T-helper 2 cell (primary cell): ENCODE measurements at places on chromosomes 1 and 21.

DNA sequence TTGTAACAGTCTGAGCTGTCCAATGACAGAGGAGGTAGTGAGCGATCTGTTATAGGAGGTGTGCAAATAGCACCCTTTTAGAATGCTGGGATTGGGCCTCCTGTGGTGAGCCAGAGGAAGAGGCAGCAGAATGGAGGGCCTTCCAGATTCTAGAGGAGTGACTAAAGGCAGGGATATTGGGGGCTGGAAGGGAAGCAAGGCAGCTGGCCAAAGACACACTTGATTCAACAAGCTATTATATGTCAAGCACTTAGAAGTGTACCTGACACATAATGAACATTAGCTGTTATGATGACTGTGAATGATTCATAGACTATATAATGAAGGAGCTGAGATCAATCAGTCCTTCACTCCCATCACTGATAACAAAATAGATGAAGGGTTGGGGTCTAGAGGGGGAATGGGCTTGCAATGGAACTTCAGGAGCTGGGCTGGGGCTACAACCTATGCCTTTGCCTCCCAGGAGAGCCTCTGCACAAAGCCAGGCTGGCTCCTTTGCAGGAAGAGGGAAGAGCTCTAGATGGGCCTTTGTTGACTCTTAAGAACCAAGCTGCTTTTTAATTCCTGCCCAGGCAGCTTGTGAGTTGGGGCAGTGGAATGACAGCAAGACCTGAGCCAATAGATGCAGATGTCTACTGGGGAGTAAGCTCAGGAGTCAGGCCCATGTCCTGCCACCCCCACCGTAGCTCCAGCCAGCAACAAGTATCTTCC is 2.3 kb upstream of the MKNK1 start:
- no peak for DNase-seq

- no peak for DNase-seq
These were observed 35.7 kb upstream of the RCC1 start for GRCh38 chr1:28470146-28470545.

DNA sequence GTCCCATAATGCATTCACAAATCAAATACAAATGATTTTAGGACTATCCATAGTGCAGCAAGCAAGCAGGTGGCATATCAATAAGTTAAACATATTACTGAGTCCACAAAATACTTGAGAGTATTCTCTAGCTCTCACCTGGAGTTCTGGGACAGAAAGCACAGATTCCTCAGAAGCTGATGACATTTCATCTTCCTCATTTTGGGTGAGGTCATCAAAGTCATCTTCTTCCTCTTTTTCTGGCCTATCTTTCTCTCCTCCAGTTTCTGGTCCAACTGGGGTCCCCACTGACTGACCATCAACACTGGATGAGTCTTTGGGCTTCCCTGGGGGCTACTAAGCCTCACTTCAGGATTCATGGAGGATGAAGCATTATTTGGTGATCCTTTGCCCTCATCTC is 38.9 kb downstream of the YY1AP1 start:
- no peak for DNase-seq

GRCh38 chr1:23452011-23452411 is 27.5 kb upstream of the TCEA3 start:
- peak; percentile 78 for DNase-seq

DNA sequence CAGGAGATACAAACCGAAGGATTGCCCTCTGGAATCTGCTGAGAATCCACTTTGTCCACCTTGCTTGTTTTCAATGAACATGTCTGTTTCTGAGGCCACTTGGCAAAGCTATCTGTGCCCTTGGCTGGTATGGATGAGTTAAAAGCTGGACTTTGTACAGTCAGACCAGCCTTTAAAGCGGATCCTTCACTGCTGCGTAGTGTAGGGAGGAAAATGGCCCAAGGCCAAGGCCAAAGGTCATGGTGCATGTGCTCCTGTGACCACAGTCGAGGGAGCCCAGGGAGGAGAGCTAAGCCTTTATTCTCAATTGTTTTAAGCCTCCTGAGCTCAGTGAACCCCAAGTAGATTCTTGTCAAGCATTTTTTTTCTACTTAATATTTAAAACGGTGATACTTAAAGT is 37.0 kb downstream of the KCNJ15 start:
- no peak for DNase-seq

DNA sequence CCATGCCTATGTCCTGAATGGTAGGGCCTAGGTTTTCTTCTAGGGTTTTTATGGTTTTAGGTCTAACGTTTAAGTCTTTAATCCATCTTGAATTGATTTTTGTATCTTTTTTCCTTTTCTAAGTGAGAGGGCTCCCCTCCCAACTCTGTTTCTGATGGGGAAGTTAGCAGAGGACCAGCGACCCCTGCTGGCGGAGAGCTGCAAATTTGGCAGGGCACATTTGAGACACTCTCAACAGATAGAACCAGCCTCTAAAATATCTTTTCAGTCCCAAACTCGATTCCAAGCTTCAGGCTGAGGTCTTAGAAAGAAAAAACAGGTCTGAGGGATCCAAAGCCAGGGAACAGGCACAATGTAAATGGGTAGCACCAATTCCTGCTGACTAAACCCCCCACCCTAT is 32.5 kb downstream of the LRRC3 start:
- DNase-seq = no peak

- no peak for DNase-seq
These were observed 3.5 kb downstream of the SLAMF7 start for GRCh38 chr1:160742428-160743127.

DNA sequence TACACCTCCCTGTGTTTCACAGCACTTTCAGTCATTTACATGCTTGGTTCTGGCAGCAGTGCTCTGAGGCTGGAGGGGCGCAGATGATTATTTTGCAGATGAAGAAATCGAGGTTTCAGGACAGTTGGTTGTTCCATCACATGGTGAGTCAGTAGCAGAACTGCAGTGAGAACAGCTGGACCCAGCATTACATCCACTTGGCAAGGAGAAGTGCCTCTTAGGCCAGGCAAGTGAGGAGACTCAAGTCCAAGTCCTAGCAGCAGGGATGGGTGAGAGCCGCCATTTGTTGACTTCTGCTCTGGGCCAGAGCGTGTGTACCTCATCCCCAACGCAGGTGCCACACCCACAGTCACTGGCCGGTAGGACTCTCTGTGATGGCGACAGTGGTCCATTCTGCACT is 26.8 kb upstream of the EPHA8 start:
- DNase-seq = no peak

GRCh38 chr1:22658385-22659163 is 5.5 kb downstream of the C1QB start:
- DNase-seq = no peak

- no peak for DNase-seq
These were observed 17.3 kb downstream of the WDR47 start for GRCh38 chr1:109024646-109025045.
